ENCODE measurements at places on chromosomes 11 and 22. TPM values are rescaled to one million over a fixed set of nuclear protein-coding genes. Genes with fewer than 3 reads are reported as not detected.
A peak's percentile ranks its signal among the peaks of the same experiment; 100 is the strongest.

DNA sequence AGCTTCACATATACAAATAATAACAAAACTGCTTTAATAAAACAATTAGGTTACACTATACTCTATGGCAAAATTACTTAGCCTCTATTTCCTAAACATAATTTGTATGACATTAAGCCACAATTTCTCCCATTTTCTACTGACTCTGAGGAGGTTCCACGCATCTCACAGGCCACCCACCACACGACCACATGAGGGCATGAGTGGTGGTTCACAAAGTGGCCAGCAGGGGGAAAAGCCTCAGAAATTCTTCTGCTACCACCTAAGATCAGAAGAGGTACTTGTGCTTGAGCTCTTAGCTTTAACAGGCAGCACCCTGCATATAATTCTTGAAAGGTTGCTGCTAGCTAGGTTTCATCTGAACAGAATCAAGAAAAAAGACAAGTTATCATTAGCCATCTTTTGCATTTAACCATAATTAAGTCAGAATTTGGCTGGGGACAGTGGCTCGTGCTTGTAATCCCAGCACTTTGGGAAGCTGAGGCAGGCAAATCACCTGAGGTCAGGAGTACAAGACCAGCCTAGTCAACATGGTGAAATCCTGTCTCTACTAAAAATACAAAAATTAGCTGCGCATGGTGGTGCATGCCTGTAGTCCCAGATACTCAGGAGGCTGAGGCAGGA lies 7.7 kb downstream of the LPXN start:
- H3K4me3 ChIP-seq = no peak overlapping the region
- no peak overlapping the region for H3K27ac ChIP-seq
- no peaks in the 10 kb centered on the region for H3K36me3 ChIP-seq

GRCh38 chr22:41831383-41831782 lies 1.5 kb upstream of the SREBF2 start:
- no peak for DNase-seq
- peaks cover 68% of the 10 kb centered on the region for H3K4me1 ChIP-seq
- no peak overlapping the region for H3K4me3 ChIP-seq
- no peaks in the 10 kb centered on the region for H3K27me3 ChIP-seq

GRCh38 chr11:102007567-102008437 lies 39.4 kb upstream of the CFAP300 start:
- no peaks in the 10 kb centered on the region for H3K36me3 ChIP-seq
- H3K4me1 ChIP-seq = peaks cover 15% of the 10 kb centered on the region
- H3K27me3 ChIP-seq = no peaks in the 10 kb centered on the region
- no peak for DNase-seq
- H3K27ac ChIP-seq = no peak overlapping the region

GRCh38 chr11:76382209-76382608 lies 1.1 kb downstream of the GVQW3 start:
- no peak overlapping the region for H3K27ac ChIP-seq
- peak overlapping the region; percentile 88 for H3K4me3 ChIP-seq
- DNase-seq = no peak
- no peaks in the 10 kb centered on the region for H3K27me3 ChIP-seq
- no peaks in the 10 kb centered on the region for H3K36me3 ChIP-seq

DNA sequence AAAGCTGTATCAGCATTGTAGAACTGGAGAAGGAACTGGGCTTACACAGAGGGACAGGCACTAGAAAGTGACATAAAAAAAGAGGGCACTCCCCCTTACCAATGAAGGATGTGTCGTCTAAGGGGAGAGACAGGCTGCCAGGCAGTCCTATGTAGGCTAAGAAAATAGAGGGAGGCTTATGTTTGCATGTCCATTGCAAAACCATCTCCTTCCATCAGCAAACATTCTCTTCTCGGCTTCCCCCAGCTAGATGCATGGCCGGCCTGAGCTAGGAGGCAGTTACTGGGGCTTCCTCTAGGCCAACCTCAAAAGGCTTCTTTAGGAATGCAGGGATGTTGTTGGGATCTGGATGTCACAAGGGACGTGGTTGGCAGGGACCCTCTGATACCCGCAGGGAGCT lies 139.1 kb downstream of the PKNOX2 start:
- H3K27me3 ChIP-seq = no peaks in the 10 kb centered on the region
- H3K36me3 ChIP-seq = no peaks in the 10 kb centered on the region
- no peak for DNase-seq
- H3K4me1 ChIP-seq = no peaks in the 10 kb centered on the region
- no peak overlapping the region for H3K27ac ChIP-seq

DNA sequence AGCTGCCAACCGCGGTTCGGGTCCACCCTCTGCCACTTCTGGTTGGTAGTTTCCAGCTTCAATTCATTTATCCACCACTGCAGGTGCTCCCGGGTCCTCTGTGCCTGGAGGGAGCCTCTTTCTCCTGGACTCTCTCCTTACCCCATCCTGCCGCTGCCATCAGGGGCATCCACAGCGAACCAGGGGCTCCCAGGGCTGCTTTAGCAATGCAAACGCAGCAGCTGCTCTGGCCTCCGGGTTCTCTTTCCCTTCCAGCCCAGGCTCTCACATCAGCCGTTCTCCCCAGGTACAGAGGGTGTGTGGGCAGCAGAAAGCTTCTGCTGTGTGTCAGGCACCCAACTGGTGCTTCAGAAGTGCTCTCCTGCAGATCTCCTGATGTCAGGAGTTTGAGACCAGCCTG lies 27.9 kb downstream of the NFAM1 start:
- H3K27me3 ChIP-seq = no peaks in the 10 kb centered on the region
- H3K27ac ChIP-seq = no peak overlapping the region
- no peak for DNase-seq
- no peaks in the 10 kb centered on the region for H3K36me3 ChIP-seq
- no peak overlapping the region for H3K4me3 ChIP-seq
- H3K4me1 ChIP-seq = no peaks in the 10 kb centered on the region

- H3K27ac ChIP-seq = no peak overlapping the region
- no peak for DNase-seq
- H3K36me3 ChIP-seq = no peaks in the 10 kb centered on the region
- H3K4me1 ChIP-seq = peaks cover 6% of the 10 kb centered on the region
These were observed 12.8 kb downstream of the ZMAT5 start for GRCh38 chr22:29753808-29754657.

GRCh38 chr11:38153985-38154384 lies 1555.9 kb upstream of the RAG2 start:
- H3K27ac ChIP-seq = no peak overlapping the region
- no peak overlapping the region for H3K4me3 ChIP-seq
- H3K36me3 ChIP-seq = no peaks in the 10 kb centered on the region
- no peaks in the 10 kb centered on the region for H3K4me1 ChIP-seq
- no peak for DNase-seq

DNA sequence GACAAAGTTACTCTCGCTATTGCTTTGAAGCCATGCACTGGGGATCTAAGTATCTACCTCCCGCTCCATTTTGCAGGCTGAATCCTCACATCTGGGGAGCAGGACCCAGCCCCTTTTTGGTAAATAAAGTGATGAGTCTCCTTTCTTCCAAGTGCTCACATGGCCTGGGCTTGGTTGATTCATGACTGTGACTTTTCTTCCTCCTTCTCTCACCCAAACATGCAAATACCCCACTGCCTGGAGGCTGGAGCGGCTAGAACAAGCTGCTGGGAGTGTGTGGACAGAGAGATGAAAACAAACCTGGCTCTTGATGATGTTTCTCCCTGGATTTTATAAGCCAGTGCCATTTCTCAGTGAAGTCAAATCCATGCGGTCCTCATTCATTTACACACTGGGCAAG lies 72.7 kb downstream of the TRIM29 start:
- no peak for DNase-seq
- no peaks in the 10 kb centered on the region for H3K36me3 ChIP-seq
- peak overlapping the region; percentile 25 for H3K27ac ChIP-seq
- H3K4me3 ChIP-seq = no peak overlapping the region
- H3K27me3 ChIP-seq = peaks cover 38% of the 10 kb centered on the region

- no peak for DNase-seq
- H3K27me3 ChIP-seq = no peaks in the 10 kb centered on the region
- H3K4me1 ChIP-seq = peaks cover 24% of the 10 kb centered on the region
- no peaks in the 10 kb centered on the region for H3K36me3 ChIP-seq
These were observed at the start of gene APOL1 for GRCh38 chr22:36252754-36253522. Gene APOL1 (plus strand): TSS chr22:36253133. CDS start chr22:36254956, 1,823 bp downstream.

DNA sequence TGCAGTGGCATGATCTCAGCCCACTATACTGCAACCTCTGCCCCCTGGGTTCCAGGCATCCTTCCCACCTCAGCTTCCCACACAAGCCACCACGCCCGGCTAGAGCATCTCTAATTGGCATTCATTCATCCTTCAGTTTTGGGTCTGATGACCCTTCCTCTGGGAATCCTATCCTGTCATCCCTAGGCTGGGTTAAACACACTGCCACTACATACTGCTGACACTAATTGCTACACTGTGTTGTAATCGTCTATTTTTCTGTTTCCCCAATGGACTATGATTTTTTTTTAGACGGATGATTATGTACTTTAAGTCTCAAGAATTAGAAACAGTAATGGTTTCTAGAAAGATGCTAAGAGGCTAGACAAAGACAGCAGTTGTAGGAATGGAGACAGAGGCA lies 62.8 kb downstream of the DEUP1 start:
- no peaks in the 10 kb centered on the region for H3K4me1 ChIP-seq
- H3K27me3 ChIP-seq = no peaks in the 10 kb centered on the region
- DNase-seq = no peak
- H3K4me3 ChIP-seq = no peak overlapping the region

DNA sequence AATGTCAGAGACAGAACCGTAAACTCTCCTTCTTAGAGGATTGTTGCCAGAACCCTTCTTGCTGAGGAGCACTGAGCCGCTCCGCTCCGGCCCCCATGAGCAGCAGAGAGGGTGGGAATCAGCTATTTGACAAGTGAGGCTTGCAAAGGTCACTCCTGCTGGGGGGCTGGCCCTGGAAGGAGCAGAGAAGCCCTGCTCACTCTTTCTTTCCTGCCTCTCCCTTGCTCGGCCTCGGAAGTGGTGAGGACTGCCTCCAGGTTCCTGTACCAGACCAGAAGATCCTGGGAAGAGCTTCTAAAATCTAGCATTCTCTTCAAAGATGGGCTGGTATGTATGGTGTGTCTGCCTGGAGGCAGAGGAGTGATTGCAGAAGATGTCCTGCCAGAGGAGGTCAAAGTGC lies 168.6 kb upstream of the NECTIN1 start:
- H3K36me3 ChIP-seq = no peaks in the 10 kb centered on the region
- H3K4me1 ChIP-seq = no peaks in the 10 kb centered on the region
- H3K4me3 ChIP-seq = no peak overlapping the region
- H3K27ac ChIP-seq = no peak overlapping the region
- DNase-seq = no peak

DNA sequence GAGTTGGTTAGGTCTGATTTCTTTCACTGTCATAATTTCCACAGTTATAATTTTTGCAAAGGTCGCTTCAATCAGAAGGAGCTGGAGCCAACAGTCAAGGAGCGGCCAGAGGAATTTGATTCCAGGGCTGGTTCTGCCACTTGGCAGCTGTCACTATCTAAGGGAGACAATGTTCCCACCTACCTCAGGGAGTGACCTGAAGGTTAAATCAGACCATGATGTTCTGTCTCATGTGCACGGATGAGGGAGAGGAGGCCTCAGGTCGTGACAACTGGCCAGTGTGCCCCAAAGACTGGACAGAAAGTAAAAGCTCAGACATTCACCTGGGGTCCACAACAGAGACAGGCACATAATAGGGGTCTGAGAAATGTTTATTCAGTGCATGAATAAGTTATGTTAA lies 7.6 kb downstream of the MRGPRD start:
- H3K27me3 ChIP-seq = no peaks in the 10 kb centered on the region
- no peaks in the 10 kb centered on the region for H3K4me1 ChIP-seq
- H3K4me3 ChIP-seq = no peak overlapping the region
- no peak for DNase-seq
- no peak overlapping the region for H3K27ac ChIP-seq
- no peaks in the 10 kb centered on the region for H3K36me3 ChIP-seq

DNA sequence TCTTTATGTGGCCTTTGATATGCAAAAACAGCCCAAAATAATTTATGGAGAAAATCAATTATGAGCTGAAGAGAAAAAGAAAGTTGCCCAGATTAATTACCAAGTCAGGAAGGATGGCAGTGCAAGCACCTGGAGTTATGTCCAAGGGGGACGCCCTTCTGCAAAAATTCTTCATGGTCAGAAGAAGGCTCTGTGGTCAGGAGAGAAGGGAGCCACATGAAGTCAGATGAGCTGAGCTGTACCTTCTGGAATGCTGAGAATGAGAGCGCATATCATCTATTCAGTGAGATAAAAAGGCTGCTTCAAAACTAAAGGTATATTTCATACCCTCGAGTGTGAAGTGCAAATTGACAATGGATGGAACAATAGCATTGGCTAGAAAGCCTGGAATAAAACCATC lies 607.4 kb downstream of the NTM start:
- no peak overlapping the region for H3K4me3 ChIP-seq
- no peak for DNase-seq
- H3K4me1 ChIP-seq = no peaks in the 10 kb centered on the region
- H3K27ac ChIP-seq = no peak overlapping the region

- H3K36me3 ChIP-seq = no peaks in the 10 kb centered on the region
- no peaks in the 10 kb centered on the region for H3K4me1 ChIP-seq
- no peak for DNase-seq
- H3K27ac ChIP-seq = no peak overlapping the region
- H3K4me3 ChIP-seq = no peak overlapping the region
- H3K27me3 ChIP-seq = no peaks in the 10 kb centered on the region
These were observed 363.0 kb downstream of the DDX10 start for GRCh38 chr11:109027851-109028250.

DNA sequence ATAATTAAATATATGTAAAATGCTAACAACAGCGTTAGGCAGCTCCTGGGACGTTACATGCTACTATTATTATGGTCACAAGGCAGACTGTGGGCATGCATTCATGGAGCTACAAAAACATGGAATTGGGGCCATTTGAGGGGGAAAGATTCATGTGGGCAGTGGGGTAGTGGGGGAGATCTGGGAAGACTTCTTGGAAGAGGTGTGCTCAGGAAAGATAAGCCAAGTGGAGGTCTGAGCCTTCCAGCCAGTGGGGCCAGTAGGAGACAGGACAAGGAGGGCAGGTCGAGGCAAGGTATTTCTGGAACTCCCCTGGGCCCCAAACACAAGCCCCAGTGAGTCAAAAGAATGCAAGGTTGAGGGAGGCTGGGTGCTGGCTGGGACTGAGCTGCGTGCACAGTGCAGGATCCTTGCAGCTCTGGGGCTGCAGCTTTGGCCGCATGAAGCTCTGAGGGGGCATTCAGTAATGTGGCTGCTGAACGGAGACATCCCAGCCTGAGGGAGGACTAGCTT lies 35.4 kb downstream of the CYTH4 start:
- peaks cover 94% of the 10 kb centered on the region for H3K27me3 ChIP-seq
- DNase-seq = no peak
- H3K4me1 ChIP-seq = no peaks in the 10 kb centered on the region
- no peak overlapping the region for H3K4me3 ChIP-seq
- no peak overlapping the region for H3K27ac ChIP-seq
- H3K36me3 ChIP-seq = no peaks in the 10 kb centered on the region

The SUSD2 gene
- total RNA-seq = 2.5 TPM

The TM7SF2 gene
- total RNA-seq = 36.4 TPM

The GAB2 gene
- 23.7 TPM for total RNA-seq

The KCNE3 gene
- total RNA-seq = 0.72 TPM

The FAM180B gene
- total RNA-seq = not detected

The EXPH5 gene
- 28.6 TPM for total RNA-seq
